ENCODE measurements at places on chromosomes 6 and 20.

- DNase-seq, result no peak
Observed at GRCh38 chr6:5749651-5750215, 257.0 kb downstream of the NRN1 start.

GRCh38 chr6:148750838-148751792, 4.3 kb downstream of the UST start:
- no peak for DNase-seq

GRCh38 chr6:22878706-22879105, 309.3 kb downstream of the HDGFL1 start:
- DNase-seq, result no peak

- DNase-seq, result peak; percentile 79
Observed at GRCh38 chr20:64035066-64035932, 683 bp upstream of the C20orf204 start.

DNA sequence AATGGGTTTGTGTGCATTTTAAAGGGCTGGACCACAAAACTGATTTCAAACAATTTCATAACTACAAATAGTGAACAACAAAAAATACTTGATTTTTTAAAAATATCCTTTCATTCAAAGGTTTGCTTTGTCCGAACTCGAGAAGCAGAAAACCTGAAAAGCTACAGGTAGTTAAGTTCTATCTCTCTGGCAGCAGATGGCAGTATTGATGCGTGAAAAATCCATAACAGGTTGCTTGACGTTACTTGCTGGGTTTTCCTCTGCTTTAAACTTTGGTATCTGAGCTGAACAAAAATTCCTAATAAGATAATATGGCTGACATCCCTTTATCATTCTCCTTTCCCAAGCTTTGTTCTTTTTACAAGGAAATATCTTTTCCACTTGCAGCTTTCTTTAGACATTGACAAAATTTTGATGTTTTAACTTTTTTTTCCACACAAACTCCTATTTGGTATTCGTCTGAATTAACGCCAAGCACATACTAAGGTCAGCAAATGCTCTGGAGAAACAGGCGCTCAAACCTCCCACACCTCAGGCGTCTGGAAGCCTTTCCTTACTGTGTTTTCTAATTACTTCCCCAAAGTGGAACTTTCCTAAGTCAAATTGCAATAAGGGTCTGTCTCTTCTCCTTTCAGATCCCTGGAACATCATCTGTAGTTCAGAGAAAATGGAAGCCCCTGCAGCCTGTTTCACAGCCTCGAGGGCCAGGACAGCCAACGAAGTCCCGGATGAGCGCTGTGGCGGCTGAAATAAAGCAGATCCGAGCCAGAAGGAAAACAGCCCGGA, 50.3 kb upstream of the GFRAL start:
- peak; percentile 41 for DNase-seq

GRCh38 chr6:94478133-94479005, 1059.0 kb upstream of the EPHA7 start:
- DNase-seq, result no peak

GRCh38 chr20:37359331-37359730, 13.4 kb downstream of the SRC start:
- no peak for DNase-seq

DNA sequence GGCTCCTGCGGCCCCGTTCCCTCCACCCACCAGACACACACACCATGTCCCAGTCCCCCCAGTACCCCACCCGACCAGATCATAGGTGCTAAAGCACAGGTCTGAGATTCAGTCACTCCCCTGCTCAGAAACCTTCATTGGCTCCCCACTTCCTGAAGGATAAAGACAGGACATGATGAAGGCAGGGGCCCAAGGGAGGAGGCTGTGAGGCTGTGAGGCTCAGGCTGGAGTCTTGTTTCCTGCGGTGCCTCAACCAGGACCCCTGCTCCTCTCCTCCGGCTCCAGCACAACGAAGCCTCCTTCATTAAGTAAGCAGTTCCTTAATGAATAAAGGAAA, 81.1 kb downstream of the NCR2 start:
- no peak for DNase-seq

DNA sequence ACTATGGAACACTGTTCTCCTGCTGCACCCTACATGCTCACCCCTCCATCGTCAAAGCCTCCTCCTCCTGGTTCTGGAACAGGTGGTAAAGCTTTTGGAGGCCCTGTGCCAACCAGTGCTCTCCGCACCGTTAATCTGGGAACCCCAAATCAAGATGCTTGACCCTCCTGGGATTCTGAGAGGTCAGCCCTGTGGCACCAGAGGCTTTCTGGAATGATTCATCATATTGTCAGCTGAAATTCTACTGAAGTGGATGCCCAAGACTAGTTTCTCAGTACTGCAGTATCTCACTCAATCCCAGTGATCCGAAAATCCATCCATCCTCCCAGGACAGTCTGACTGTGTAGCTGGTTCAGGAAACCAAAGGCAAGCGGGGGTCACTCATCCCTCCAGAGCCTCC, 92.7 kb downstream of the TRERF1 start:
- no peak for DNase-seq

- no peak for DNase-seq
Observed at GRCh38 chr6:141309295-141309694, 823.4 kb upstream of the GJE1 start.

GRCh38 chr6:2196079-2196679, 49.2 kb downstream of the GMDS start:
- DNase-seq, result peak; percentile 49

DNA sequence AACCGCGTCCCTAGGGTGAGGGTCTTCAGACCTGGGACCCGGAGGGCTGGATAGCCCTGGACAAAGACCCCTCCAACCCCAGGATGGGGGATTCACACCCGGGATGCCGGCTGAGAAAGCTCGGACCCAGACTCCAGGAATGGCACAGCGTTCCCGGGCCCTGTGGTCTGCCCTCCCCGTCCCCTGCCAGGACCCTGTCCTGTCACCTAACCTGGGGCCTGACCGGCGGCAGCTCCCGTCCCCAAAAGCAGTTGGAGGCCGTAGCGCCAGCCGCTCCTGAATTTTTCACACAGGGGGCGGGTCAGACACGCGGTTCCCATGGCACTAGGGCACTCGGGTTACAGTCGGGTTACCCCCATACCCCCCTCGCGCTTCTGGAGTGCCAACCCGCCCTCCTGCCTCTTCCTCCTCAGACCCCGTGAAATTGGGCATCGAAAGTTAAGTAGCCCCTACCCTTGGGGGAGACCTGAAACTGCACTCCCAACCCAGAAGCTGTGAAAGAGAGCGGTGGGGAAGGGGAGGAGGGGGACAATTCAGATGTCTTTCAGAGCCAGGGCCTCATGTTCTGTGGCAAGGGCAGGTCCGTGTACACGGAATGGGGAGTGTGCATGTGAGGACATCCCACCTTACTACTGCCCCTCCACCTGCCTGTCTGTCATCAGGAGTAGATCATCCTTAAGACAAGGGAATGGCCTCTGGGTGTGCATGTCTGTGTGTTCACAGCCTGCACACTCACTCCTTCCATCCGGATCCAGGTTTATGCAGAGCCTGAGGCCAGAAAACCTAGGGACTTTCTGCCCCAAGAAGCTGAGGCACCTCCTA, 595 bp downstream of the REM1 start:
- DNase-seq, result no peak

- no peak for DNase-seq
Observed at GRCh38 chr6:149306967-149307366, 10.5 kb upstream of the TAB2 start.

DNA sequence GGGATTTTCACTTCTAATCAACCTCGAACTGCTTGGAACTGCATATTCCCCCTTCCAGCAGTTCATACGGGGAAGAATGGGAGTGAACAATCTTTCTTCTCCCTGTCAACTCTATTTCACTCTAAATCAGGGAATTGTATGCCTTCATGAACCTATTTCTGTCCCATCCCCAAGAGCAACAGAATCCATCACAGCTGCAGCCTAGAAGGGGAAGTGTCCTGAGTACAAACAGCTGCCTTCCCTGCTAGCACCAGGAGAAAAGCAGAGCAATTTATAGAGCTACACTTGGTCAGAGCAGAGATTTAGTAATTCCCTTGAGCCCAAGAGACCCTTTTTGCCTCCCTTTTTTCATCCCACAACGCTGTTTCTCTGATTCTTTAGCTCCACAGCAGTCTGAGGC, 208.4 kb downstream of the ADGRG6 start:
- DNase-seq, result no peak

DNA sequence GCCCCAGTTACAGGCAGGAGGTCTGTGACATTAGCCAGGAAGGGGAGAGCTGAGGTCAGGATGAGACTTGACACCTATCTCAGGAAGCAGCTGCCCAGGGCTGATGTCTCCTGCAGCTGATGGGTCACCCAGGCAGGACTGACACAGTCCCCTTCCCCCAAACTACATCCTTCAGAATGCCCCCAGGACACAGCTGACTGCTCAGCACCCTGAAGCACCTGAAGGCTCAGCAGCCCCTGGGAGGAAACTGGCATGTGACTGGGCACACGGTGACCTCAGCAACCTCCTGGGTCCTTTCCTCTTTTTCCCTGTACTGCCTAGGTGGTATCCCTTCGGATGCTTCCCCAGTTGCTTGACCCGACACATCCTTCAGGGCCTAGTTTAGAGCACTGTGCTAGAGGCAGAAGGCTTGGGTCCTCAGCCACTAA, 1.9 kb downstream of the SDC4 start:
- DNase-seq, result peak; percentile 36

DNA sequence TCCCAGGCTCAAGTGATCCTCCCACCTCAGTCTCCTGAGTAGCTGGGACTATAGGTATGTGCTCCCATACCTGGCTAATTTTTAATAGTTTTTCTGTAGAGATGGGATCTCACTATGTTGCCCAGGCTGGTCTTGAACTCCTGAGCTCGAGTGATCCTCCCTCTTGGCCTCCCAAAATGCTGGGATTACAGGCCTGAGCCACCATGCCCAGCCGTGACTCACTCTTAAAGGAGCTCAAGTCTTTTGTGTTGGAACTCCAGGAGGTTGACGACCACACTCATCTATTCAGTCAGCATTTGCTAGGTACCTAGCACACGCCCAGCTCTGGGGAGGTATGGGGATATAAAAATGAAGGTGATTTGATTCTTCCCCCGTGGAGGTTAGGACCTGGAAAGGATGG, 62.8 kb downstream of the UTRN start:
- DNase-seq, result no peak

GRCh38 chr20:59785986-59786795, 147.2 kb downstream of the SYCP2 start:
- DNase-seq, result no peak

DNA sequence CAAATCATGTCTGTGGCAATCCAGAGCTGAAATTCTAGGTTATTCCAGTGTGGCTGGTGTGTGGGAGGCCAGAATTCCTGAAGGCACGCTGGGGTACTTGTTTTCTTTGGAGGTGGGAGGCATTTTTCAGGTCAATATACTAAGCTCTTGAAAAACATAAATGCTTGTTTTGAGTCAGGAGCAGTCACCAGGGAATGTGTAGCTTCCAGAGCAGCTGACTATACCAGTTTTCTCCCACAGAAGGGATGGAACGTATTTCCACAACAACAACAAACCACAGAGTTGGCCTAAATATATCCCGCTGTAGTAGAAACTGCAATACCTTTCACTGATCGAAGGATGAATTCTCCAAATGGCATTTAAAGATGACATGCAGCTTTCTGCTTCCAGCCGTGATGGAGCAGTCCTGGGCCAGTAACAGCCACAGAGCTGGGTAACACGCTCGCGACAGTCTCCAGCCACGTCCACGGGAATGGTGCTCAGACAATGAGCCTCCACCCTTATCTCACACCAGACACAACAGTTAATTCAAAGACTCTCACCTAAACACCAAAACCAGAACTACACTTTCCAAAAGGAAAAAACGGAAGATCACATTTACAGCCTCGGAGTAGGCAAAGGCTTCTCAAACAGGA, 23.2 kb downstream of the CHRNA4 start:
- no peak for DNase-seq

- no peak for DNase-seq
Observed at GRCh38 chr6:107292715-107293271, 166.6 kb downstream of the PDSS2 start.

- DNase-seq, result no peak
Observed at GRCh38 chr6:43829470-43829869, 59.5 kb downstream of the VEGFA start.

DNA sequence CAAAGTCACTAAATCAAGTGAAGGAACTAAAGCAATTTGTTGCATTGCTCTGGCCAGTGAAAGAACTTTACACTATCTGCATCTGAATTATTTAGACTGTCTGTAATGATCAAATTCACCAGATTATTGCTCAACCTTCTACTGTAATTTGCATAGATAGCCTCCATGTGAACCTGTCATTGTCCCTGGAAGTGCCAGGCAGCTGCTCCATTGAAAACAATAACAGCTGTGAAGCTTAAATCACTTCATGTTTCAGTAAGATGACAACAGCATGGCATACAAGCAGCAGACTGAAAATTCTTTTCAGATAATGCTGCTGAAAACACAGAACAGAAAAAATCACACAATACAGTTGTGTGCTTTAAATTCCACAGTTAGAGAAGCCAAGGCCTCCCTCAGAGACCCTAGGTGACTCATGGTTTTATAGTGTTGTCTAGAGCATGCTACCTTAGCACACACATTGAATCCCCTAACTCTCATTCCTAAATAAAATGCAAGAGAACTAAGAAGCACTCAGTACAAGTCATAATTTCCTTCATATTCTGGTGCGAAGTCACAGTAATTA, 248.9 kb downstream of the TPBG start:
- DNase-seq, result no peak

GRCh38 chr6:16852671-16853070, 91.4 kb upstream of the ATXN1 start:
- no peak for DNase-seq

- DNase-seq, result no peak
Observed at GRCh38 chr6:73225396-73225795, at the start of gene KHDC1L. TSS of gene KHDC1L (minus strand) at chr6:73225496. CDS start at chr6:73225408, 88 bp downstream.

GRCh38 chr6:34383161-34383631, 9.3 kb downstream of the NUDT3 start:
- DNase-seq, result no peak

- DNase-seq, result peak; percentile 1
Observed at GRCh38 chr6:153032255-153032882, 29.9 kb upstream of the MTRF1L start.

DNA sequence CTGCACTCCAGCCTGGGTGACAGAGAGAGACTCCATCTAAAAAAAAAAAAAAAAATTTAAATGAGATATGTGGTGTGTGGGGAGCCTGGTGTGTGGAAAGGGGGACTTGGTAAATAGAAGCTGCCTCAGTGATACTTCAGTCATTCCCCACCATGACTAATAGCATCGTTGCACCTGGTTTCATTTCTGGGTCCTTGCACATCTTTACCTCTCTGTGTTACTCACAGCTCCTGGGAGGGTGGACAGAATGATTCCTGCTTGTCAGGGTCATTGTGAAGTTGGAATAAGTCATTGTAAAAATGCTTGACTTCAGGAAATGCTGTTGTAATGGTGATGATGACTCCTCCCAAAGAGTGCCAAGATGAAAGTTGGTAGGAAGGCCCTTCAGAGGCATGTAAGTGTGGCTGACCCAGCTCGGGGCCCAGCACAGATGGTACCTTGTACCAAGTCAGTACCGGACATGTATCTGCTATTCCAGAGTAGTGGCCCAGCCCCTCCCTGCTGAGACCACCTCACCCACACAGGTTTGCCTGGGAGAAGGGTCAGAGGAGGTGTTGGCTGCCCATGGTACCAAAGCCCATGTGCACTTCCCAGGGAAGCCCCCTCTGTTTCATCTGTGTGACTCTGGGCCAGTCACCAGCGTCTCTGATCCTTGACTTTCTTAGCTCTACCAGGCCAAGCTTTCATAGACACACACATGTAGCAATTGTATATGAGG, 48.4 kb downstream of the PLAGL2 start:
- peak; percentile 9 for DNase-seq

GRCh38 chr20:63533871-63534393, 3.2 kb downstream of the PTK6 start:
- no peak for DNase-seq

GRCh38 chr20:58895448-58896180, 43.1 kb downstream of the GNAS start:
- DNase-seq, result no peak

Data from activated CD4-positive, alpha-beta T cell treated with anti-CD3 and anti-CD28 coated beads, Interleukin-2, amount 50 U/mL, for 16 hours (primary cell).